ENCODE measurements at places on chromosomes 7 and 10.

- no peak for DNase-seq
Measured at GRCh38 chr7:28840592-28840995, 117.5 kb downstream of the TRIL start.

DNA sequence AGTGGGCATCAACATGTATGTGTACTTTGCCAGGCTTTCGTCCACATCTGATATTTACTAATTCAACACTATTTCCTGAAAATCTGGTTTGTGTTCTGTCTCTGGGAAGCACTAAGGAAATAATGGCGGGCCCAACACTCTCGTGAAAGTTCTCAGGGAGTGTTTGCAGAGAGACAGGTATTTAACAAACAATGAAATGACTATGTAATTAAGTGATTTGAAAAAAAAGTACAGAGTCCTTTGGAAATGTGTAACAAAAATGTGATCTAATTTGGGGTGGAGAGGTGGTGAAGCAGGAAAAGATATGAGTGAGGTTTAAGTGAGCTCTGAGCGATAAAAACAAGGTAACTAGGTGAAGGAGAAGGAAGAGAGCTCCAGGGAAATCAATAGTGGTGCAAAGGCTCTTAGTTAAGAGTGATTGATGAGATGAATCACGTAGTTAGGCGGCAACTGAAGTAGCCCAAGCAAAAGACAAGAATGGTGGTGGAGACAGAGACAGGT, 95.3 kb upstream of the DNAJB12 start:
- DNase-seq = no peak

DNA sequence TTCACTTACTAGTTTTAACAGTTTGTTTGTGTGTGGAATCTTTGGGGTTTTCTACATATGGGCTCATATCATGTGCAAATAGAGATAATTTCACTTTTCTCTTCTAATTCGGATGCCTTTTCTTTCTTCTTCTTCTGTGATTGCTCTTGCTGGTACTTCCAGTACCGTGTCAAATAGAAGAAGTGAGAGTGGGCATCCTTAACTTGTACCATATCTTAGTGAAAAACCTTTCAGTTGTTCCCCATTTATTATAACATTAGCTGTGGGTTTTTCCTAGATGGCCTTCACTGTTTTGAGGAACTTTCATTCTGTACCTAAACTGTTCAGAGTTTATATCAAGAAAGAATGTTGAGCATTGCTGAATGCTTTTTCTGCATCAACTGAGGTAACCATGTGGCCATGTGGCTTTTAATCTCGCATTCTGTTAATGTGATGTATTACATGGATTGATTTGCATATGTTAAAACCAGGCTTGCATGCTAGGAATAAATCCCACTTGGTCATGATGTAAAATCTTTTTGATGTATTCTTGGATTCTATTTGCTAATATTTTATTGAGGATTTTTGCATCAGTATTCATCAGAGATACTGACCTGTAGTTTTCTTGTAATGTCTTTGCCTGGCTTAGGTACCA, 78.7 kb downstream of the FAM107B start:
- DNase-seq = no peak

DNA sequence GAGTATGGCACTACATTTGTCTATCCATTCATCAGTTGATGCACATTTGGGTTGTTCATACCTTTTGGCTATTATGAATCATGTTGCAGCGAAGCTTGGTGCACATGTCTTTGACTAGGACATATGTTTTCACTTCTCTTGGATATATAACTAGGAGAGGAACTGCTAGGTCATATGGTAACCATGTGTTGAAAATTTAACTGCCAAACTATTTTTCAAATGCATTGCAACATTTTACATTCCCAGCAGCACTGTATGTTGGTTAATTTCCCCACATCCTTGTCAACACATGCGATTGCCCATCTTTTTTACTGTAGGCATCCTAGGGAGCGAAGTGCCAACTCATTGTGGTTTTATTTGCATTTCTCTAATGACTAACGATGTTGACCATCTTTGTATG, 183.4 kb downstream of the PRKCQ start:
- no peak for DNase-seq

GRCh38 chr7:66187905-66188304, 17.2 kb upstream of the TPST1 start:
- peak; percentile 70 for DNase-seq

- no peak for DNase-seq
Measured at GRCh38 chr10:58674251-58674650, 161.6 kb downstream of the BICC1 start.

DNA sequence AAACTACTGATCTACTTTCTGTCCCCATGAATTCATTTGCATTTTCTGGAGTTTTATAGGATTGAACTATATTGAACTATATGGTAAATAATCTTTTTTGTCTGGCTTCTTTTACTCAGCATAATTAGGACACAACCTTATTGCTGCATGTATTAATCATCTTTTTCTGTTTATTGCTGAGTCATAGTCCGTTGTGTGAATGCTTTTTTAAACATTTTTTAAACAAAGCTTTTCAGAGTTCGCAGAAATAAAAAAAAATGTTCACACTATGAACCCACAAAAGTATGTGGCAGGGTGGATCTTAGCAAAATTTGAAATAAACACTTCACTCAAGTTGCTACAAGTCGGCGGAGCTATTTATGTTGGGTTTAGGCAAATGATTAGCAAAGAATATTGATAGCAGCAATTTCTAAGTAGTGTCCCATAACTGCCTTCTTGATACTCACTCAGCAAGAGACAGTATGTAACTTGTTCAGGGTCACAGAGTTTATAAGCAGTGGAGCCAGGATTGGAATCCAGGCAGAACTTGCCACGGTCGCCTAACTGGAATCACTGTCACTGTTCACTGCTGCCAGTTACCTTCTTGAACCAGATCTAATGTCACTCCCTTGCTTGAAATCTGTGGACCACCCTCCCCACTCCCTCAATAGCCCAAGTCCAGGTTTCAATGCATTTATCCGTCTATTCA, 5.6 kb downstream of the CH25H start:
- no peak for DNase-seq

GRCh38 chr10:58756130-58756719, 243.6 kb downstream of the BICC1 start:
- peak; percentile 38 for DNase-seq

GRCh38 chr10:125550362-125550761, 132.6 kb downstream of the TEX36 start:
- no peak for DNase-seq

DNA sequence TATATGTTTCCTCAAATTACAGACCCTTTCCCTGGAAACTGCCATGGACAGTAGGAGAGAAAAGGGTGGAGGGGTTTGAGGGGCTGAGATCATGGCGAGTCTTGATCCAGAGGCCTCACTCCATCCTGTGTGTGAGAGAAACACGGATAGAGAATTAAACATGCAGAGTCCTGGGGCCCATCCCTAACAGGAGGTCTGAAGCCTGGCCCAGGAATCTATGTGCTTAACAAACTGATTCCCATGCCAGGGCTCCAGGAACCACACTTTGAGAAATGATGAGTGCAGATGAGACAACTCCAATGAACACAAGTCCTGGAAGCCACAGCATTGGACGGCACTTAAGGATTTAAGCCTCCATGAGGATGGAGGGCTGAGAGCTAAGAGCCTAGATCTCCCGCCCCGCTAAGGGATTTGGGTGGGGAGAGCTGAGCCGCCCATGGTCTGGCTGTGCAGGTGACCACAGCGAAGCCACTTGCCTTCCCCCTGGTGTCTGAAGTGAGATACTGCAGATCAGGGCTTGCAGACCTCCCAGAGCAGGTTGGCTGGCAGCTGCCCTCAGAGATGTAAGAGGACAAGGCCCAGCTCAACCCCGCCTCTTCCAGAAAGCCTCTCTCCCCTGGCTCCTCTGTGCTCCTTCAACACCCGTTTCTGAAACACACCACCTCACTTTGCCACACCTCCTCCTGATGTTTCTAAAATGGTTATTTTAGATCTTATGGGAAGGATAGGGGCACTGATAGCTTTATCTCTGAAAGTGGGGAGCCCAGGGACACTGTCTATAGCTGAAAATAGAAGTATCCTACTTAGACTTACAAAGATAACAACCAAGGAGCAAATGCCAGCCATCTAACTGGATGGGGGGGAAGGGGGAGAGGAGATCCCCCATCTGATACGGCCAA, 24.8 kb upstream of the EIF5AL1 start:
- DNase-seq = peak; percentile 85

DNA sequence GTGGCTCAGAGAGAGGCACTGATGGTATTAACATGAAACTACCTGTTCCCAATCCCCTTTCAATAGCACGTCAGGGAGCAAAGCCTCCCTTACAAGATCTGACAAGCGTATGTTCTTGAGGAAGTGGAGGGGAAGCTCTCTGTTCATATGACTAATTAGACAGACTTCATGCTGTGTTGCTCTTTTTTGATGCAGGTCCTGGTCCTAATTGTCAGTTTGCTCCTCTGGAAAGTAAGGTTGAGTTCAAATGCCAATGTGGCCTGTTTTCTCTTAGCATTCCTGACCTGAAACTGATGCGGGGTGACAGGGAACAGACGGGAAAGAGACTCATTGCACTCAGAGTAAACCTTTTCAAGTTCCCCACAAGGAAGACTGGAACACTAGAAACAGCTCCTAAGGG, 27.0 kb upstream of the TBX20 start:
- DNase-seq = no peak

DNA sequence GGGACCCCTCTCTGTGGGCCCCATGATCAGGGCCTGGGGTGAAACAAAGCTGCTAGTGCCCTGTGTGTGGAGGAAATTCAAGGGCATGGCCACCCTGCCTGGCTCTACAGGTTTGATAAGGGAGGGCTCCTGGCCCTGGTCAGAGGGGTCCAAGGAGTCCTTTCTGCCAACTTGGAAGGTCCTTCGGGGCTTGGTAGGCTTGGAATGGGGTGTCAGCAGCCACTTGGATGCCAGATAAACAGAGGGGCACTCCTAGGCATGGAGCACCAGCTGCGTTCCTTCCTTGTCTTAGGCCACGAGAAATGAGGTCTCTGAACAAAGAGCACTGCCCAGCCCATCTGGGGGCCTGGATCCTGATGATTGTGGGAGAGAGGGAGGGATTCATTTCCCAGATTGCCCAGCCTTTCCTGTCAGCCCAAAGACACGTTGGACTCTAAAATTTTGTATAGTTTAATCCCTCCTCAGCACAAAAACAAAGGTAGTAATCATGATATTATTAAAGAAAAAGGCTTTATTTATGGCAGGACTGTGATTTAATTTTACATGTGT, 5.1 kb downstream of the MTURN start:
- DNase-seq = no peak

GRCh38 chr10:50438049-50438936, 185.5 kb downstream of the SGMS1 start:
- no peak for DNase-seq

DNA sequence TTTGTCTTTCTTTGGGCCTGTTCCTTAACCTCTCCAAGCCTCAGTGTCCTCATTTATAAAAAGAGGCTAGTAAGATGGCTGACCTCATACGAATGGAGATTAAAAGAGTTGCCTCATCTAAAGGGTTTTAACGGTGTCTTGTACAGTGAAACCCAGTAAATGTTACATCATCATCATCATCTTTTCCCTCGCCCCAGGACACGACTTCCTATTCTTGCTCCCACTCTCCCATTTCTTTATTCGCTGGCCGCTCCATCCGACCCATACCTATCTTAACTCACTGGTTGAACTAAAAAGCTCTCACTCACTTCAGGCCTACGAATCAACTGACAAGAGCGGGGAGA, 554 bp downstream of the FRA10AC1 start:
- DNase-seq = no peak

DNA sequence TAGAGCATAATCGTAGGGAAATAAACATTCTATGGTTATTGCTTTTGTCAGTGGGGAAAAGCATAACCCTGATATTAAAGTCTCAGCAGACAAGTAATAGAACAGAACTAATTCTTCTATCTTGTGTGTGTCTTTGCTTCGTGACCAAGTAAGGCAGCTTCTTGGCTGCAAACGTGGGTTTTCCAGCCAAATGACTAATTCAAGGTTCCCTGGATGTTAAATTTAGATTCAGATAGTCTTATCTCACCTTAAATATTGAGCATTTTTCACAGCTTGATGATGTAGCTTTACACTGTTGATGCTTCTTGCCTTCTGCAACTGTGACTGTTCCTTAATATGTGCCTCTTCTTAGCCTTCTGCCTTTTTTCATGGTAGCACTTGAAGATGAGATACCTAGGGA, 113.0 kb downstream of the EXOC4 start:
- no peak for DNase-seq

DNA sequence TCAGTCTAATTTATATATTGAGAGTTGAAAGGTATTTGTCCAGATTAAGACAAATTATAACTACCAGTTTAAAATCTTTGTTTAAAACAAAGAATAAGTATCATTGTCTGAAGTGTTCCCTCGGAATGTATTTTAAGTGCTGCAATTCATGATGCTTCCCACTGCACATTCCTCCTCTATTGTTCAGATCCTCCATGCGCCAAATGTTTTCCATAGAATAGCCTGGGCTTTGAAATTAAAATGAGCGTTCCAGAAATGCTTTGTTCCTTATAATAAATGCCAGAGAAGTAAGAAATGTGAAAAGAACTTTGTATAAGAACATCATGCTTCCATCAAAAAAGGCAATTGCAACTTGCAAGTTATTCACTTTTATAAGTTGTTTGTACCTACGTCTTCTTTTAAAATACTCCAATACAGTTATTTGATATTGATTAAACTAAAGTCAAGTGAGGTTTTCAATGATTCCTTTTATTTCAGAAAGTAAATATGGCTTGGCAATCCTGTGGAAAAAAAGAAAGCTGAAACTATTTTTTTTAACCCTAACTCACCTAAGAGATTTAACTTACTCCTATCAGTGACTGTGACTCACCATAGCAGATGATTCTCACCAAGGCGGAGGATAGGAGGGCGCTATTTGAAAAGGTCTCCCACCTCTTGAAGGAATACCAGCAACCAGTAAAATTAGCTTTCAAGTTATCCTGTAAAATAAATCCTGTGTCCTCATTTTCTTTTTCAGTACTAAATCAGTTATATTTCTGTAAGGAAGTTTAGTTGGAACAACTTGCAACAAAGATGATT, 85.8 kb downstream of the CTNNA3 start:
- DNase-seq = peak; percentile 14

DNA sequence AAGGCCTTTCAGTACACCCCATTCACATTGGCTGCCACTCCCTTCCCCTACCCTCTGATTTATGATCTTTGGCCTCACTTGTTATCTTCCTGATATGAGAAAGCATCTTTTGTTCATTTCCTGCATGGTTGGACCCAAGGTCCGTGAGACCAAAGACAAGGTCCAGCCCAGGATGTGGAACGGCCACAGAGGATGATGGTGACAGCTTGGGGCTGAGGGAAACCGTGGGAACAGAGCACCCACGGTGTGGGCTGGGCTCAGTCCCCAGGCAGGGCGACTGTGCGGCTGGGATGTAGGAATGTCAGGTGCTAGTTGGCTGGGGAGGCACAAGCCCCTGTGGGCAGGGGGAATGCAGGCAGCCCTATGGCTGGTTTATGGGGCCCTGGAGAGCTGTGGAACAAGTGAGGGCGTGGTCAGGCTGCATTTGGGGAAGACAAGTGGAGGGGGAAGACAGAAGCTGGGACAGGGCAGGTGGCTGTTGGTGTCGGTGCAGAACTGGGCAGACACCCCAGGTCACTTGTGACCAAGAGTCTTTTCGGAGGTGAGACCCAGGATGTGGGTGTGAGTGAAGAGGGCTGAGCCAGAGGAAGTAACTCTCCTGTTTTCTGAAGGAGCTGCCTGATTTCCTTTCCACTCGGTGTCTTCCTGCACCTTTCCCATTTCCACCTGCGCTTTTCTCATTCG, 51.7 kb upstream of the IGFBP3 start:
- no peak for DNase-seq

- no peak for DNase-seq
Measured at GRCh38 chr10:100879741-100880360, 32.9 kb upstream of the SLF2 start.
